Tibial nerve (tissue), 4 donors: ENCODE measurements at places on chromosomes 2 and 18.

DNA sequence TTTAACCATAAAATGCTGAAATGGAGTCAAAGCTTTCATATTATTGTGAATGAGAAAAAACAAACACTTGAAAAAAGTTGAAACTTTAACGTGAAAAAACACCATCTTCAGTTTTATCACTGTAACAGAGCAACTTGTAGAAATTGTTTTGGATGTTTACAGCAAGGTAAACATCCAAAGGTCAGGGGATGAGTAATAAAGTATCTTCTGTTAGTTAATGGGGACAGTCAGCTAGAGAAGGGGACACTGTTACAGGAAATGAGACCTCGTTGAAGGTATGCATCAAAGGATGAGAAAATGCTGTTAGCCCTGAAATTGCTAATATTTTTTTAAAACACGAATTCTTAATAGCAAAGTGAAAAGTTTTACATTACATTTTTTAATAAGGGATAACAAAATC, 2.9 kb downstream of the RHBDD1 start:
- no peak overlapping the region for H3K4me3 ChIP-seq
- no peak for DNase-seq
- H3K36me3 ChIP-seq = no peaks in the 10 kb centered on the region
- no peak overlapping the region for H3K27ac ChIP-seq
- H3K27me3 ChIP-seq = no peaks in the 10 kb centered on the region

- no peak overlapping the region for H3K27ac ChIP-seq
- no peaks in the 10 kb centered on the region for H3K4me1 ChIP-seq
- DNase-seq = no peak
- no peaks in the 10 kb centered on the region for H3K27me3 ChIP-seq
- no peak overlapping the region for H3K4me3 ChIP-seq
- no peaks in the 10 kb centered on the region for H3K36me3 ChIP-seq
These were observed 38.5 kb downstream of the INPP5D start for GRCh38 chr2:233098618-233099017.

- H3K4me3 ChIP-seq = no peak overlapping the region
- H3K36me3 ChIP-seq = peaks cover 51% of the 10 kb centered on the region
- H3K27ac ChIP-seq = no peak overlapping the region
- DNase-seq = no peak
- no peaks in the 10 kb centered on the region for H3K4me1 ChIP-seq
- no peaks in the 10 kb centered on the region for H3K27me3 ChIP-seq
These were observed 95.4 kb upstream of the CYP20A1 start for GRCh38 chr2:203143391-203143790.

GRCh38 chr2:145740302-145740701, 1220.4 kb upstream of the ZEB2 start:
- no peaks in the 10 kb centered on the region for H3K27me3 ChIP-seq
- H3K4me1 ChIP-seq = no peaks in the 10 kb centered on the region
- H3K27ac ChIP-seq = no peak overlapping the region
- H3K4me3 ChIP-seq = no peak overlapping the region

DNA sequence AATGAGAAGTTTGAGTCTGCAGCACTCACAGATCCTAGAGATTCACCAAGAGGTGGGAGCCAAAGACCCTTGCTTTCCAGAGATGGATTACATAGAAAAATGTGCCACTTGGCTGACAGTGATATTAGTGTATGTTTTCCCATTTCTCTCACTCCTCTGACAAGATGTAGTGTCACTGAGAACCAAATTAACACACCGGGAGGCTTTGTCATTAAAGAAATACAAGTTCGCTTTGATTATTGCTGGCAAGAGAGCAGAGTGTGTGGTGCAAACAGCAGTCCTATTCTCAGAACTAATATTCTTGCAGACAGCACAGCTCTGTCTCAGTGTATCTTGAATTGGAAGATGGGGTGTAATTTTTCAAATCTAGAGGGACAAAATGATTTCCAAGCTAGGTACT, 171.6 kb upstream of the SETBP1 start:
- no peaks in the 10 kb centered on the region for H3K36me3 ChIP-seq
- H3K27me3 ChIP-seq = no peaks in the 10 kb centered on the region
- no peak overlapping the region for H3K4me3 ChIP-seq
- H3K4me1 ChIP-seq = no peaks in the 10 kb centered on the region
- no peak overlapping the region for H3K27ac ChIP-seq

GRCh38 chr2:152603166-152603565, 114.1 kb downstream of the PRPF40A start:
- DNase-seq = no peak
- H3K27me3 ChIP-seq = no peaks in the 10 kb centered on the region
- no peak overlapping the region for H3K4me3 ChIP-seq
- no peaks in the 10 kb centered on the region for H3K36me3 ChIP-seq

DNA sequence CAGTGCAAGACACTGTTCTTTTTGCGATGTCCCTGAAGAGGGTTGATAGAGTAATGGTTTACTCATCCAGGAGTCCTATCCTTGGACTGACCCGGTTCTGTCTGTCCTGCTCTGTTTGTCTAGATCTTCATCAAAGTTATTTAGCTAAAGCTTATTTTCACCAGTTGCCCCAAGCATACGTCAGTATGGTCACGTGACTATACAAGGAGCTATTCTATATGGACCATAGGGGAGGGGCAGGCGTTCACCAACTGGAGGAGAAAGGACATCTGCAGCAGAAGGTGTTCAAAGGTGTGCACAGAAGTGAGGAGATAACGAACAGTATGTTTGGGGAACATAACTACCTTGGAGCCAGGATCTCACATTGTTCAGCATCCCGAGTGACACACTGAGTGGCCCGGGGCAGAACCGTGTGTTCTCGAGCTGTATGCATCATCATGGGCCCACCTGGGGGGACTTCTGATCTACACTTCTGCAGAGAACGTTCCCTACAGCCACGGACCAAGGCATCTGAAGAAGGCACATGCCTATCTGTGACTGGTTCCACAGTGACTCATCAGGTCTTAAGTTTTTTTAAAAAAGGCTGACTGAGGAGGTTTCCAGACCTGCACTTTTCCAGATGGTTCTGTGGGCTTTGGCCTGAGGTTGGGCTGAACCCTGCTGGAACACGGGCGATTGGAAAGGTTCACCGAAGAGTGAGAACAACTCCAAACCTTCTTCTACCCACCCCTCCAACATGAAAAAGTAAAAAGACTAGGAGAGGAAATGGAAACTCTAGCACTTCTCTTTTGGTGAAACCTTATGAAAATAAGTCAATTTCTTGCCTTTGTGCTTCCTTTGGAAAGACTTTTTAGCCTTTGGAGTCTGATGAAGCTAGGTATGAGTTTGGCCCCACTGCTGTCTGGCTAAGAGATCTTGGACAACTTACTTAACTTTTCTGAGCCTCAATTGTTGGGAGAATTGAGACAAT, 68.6 kb upstream of the YWHAQ start:
- peaks cover 14% of the 10 kb centered on the region for H3K4me1 ChIP-seq
- H3K27me3 ChIP-seq = no peaks in the 10 kb centered on the region
- no peaks in the 10 kb centered on the region for H3K36me3 ChIP-seq
- H3K27ac ChIP-seq = no peak overlapping the region
- no peak for DNase-seq

GRCh38 chr2:232576995-232577394, 26.5 kb downstream of the EIF4E2 start:
- H3K4me3 ChIP-seq = no peak overlapping the region
- DNase-seq = no peak
- no peaks in the 10 kb centered on the region for H3K36me3 ChIP-seq
- no peaks in the 10 kb centered on the region for H3K27me3 ChIP-seq
- no peak overlapping the region for H3K27ac ChIP-seq
- H3K4me1 ChIP-seq = no peaks in the 10 kb centered on the region

GRCh38 chr18:77230645-77231044, 19.0 kb upstream of the GALR1 start:
- H3K4me1 ChIP-seq = no peaks in the 10 kb centered on the region
- no peak overlapping the region for H3K27ac ChIP-seq
- H3K27me3 ChIP-seq = no peaks in the 10 kb centered on the region

DNA sequence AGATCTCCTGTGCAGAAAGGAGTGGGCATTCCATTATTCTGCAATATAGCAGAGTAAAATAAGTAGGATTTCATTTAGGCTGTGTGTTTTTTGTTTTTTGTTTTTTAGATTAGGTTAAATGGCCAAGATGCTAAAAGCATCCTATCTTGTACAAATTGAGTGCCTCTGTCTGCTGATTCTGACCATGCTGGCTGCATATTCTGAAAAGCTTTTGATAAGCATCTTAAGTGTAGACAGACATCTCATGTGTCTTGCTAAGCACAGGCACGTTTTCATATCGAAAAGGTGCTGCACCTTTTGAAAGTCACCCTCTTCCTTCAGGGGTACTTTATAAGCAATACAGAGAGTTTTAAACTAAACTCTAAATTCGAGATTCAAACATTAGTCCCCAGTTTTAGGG, 74.0 kb upstream of the BCL11A start:
- H3K27ac ChIP-seq = no peak overlapping the region
- DNase-seq = no peak
- no peaks in the 10 kb centered on the region for H3K36me3 ChIP-seq
- H3K4me3 ChIP-seq = no peak overlapping the region

GRCh38 chr2:121689356-121689755, 40.1 kb upstream of the CLASP1 start:
- no peak for DNase-seq
- H3K27me3 ChIP-seq = no peaks in the 10 kb centered on the region
- H3K4me3 ChIP-seq = no peak overlapping the region
- H3K4me1 ChIP-seq = peaks cover 8% of the 10 kb centered on the region
